ENCODE measurements at places on chromosomes 5 and 9.

DNA sequence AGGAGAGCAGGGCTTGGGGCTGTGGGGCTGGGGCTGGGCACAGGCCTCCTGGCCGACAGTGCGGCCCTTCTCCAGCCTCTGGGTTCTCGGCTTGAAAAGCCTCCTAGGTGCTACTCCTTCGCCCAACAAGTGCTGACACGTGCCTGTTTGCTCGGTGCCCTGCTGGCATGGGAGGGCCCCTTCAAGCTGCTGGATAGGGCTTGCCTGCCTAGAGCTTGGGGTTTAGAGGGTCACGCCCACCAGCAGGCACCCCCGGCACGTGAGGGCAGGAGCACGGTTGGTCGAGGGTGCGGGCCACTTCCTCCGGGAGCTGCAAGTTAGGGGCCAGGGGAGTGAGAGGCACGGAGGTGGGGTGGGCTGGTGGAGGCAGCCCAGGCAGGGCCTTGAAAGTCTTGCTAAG lies 106.2 kb downstream of the RXRA start:
- no peak for DNase-seq

DNA sequence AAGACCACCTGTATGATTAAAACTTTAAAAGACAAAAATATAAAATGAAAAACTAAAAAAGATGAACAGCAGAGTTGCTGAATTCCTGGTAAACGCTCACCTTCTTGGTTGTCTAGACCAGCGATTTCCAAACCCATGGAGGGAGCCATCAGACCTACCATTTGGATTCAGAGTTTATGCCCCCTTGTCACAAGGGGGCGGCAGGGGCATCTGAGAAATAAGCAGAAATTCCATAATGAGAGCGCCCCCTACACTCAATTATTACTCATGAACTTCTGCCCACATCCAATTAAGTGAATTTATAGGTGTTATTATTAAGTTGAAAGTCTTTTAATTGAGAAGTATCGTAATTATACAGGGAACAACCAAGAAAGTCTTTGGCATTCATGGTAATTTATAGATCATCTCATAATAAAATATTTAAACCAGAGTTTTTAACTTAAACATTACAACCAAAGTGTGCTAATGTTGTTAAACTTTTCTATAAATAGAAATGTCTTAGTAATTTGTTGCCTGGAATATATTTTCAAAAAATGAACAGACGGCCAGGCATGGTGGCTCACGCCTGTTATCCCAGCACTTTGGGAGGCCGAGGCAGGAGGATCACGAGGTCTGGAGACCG lies 35.2 kb upstream of the SPATA31C2 start:
- DNase-seq, result peak; percentile 53

- DNase-seq, result no peak
Measured at GRCh38 chr9:73923796-73924195, 573.3 kb upstream of the RORB start.

DNA sequence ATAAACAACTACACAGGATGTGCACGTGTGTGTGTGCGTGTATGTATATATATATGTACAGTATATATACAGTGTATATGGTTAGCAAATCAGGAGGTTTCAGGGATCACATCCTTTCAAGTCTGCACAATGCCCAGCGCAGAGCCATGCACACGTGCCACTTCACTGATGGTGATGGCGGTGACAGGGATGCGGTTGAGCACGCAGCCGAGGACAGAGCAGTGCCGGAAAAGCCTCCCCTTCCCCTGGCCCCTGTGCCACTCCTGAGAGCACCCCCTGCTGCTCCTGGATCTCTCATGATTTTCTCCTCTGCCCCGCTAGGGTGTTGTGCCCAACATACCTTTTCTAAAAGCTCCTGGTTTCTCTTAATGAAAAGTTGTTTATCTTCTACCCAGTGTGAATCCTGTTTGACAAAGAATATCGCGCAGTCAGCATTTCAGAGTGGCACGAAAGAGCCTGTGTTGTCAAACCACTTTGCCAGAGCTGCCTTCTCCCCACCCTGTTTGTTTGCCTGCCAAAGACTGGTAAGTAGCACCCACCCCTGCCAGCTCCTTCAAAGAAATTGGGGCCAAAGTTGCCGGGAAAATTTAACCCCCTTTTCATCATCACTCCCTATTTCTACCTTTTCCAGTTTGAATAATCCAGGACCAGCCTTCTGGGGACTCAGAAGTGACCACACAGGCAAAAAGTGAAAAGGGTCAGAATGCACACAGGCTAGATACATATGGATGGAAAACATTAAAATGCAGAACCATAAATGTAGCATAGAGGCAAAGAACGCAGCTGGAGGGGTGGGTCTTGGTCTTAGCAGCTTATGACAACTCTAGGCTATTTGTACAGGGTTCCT lies 126.2 kb upstream of the DPYSL3 start:
- no peak for DNase-seq

- DNase-seq, result no peak
Measured at GRCh38 chr5:146331423-146331822, 7.2 kb upstream of the POU4F3 start.

DNA sequence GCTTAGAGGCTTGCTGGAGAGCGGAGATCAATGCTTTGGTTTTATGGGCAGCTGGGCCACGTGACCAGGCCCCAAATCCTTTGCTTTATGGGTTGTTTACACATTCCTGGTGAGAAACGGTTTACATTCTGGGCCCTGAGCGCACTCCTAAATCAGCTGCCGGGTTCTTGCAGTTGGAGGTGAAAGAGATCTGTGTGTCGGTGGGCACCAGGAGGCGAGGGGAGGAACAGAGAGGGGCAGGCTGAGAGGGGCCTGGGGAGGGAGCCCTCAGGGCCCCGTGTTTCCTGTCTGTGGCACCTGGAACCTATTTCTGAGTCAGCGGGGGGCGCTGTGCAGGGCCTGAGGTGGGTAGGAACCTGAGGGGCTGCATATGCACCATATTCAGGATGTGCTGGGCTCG lies 63.5 kb upstream of the HAND1 start:
- DNase-seq, result no peak

DNA sequence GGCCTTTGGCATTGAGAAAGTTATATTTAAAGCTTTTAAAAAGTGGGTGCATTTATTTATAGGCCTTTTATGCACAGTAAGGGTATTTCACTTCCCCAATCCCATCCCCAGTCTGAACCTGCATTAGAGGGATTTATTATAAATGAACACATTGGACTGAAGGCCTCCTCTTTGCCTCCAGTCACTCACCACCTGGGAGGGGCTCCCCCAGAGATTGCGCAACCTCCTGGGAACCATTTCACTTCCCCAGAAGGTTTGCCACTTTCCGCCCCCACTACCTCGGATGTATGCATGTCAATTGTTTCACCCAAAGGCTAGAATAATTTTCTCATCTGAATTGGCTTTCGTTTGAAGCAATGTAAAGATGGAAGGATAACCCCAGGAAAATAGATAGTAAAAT lies 29.8 kb upstream of the VCAN start:
- no peak for DNase-seq

- no peak for DNase-seq
Measured at GRCh38 chr5:171588046-171588445, 168.6 kb downstream of the FGF18 start.

DNA sequence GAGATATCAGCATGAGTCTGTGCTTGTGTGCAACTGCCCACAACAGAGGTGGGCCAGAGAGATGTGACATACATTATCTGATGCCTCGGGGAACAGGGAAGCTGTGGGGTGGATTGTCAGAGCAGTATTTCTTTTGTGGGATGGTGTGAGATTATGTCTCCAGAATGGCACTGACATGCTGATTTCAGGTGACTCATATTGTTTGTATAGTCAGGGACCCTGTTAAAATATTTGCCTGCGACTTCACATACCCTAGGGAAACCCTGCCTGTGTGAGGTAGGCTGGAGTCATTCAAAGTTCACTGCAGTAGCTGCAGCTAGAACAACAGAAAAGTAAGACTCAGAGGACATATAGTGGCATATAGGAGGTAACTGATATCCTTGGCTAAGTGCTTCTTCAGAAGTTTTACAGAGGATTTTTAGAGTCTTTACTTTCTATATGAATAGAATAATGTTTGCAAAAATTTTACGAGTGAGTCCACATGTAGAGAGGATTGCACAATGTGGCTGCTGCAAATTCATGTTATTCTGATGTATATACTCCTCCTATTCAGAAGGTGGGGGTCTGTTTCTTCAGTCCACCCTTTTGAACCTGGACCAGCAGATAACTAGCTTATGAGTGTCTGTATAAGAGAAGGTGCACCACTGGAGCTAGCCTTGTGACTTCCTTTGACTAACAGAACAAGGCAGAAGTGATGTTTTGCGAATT lies 89.3 kb downstream of the MACIR start:
- DNase-seq, result no peak

DNA sequence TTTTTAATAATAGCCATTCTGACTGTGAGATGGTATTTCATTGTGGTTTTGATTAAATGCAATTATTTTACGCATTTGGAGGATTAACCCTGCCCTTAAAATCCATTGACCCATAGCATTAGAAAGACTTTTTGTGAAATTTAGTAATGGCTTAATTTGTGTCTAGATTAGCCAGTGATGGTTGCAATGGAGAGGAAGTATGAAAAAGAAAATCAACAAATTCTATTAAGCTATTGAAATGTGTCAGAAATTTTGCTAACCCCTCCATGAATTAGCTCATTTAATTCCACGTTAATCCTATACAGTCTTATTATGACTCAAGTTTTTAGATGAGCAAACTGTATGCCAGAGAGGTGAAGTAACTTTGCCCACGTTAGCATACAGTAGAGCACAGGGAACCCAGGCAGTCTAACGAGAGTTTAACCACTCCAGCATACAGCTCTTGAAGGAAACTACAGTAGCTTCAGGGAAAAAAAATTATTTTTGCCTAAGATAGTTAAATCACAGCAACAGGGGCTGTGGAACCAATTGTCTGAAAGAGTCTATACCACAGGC lies 158.2 kb upstream of the PPP2R2B start:
- DNase-seq, result no peak

DNA sequence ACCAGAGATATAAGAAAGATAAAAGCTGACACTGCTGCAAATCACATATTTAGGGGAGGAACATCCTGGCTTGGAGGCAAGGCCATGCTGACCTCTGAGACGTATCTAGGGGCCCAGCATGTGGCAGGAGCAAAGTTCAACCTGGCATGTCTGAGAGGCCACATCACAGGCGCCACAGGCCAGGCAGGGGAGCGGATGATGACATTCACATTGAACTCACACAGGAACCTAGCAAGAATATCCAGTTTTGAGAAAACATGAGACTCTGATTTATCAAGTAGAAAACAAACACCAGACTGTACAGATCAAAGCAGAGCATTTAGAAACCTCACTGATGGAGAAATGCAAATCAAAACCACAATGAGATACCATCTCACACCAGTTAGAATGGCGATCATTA lies 64.2 kb upstream of the STK32A start:
- no peak for DNase-seq

DNA sequence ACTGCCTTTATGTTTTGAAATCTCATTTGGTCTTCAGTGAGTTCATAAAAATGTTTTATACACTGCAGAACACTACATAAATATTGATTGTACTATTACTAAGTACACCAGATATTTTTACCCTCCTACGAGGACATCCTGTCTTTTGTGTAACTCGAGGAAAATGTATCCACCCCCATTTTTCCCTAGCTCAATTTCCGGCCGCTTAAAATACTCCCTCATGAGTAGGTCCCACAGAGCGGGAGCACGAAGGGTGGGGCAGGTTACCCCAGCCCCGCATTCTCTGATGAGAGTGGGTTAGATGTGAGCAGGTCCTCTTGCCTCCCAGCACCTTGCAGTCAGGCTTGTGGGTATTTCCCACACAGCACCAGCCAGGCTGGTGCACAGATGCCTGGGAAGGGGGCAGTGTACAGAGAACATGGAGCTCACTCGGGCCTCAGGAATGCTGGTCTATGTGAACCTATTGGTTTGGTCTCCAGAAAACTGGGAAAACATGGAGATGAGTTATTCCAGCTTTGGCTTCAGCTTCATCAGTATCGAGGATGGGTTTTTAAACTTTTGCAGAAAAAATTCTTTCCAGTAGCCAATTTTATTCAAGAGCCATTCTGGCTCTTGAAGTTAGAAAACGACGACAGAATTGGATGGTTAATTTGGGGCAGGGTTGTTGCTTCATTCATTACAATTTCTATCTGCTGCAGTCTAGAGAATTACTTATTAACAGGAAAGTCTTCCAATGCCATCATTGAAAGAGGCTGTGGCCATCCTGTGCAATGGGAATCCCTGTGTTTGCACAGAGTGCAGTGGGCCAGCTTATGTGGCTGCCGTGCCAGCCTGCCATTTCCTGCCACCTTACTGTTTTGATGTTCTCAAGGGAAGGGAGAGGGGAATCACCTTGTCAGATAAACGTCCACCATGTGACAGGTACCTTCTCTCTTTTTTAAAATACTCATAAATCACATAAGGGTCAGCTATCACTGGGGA lies 73.2 kb downstream of the WDR41 start:
- no peak for DNase-seq

DNA sequence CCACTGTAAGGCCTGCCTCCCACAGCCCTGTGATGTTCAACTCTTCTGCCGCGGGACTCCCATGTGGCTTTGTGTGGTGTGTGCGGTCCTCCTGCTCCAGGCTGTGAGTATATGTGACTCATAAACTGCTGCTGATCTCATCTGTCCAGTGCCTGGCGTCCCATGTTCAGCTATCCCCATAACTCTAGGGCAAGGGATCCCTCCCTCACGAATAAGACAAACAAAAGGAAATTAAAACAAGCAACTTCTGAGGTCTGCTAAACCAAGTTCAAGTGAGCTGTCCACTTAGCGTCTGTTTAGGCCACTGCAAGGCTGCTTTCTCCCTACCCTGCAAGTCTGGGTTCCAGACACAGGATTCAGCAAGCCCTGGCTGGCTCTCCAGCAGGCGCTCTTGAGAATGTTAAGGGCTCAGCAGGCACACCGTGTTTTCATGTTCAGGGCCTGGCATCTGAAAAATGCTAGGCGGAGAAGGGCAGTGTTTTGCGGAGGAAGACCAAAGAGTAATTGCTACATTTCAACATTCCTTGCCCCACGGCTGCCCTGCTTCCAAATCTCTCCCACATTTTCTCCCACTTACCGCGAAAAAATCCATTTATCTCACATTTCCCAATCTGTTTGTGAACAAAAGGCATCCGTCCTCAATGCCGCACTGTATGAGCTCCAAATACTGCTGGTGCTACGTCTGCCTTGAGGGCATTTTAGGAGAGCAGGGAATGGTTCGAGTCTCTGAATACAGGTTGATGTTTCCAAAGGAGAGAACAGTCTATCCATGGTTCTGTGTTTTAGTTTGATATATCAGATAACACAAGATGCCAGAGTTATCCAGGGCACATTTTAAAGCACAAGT lies 280.2 kb downstream of the SEMA5A start:
- no peak for DNase-seq

DNA sequence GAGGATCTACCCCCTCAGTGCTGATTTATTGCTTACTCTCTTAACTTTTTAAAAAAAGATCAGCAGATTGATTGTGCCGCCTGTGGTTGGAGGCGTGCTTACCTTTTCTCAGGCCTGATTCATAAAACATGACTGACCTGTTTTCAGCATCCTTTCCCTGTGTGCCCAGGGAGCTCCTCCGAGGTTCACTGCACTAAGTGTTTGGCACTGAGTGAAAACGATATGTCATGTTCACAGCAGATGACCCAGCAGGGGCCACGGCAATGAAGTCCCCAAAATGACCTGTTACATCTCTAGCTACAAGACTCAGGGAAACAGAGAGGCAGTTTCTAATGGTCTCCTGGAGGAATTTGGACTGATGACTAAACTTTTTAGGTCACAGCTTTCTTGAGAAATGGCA lies 69.9 kb downstream of the INSYN2B start:
- no peak for DNase-seq

GRCh38 chr9:132369421-132369820 lies 14.6 kb upstream of the SETX start:
- no peak for DNase-seq
